ENCODE measurements at places on chromosomes 1 and 21.

DNA sequence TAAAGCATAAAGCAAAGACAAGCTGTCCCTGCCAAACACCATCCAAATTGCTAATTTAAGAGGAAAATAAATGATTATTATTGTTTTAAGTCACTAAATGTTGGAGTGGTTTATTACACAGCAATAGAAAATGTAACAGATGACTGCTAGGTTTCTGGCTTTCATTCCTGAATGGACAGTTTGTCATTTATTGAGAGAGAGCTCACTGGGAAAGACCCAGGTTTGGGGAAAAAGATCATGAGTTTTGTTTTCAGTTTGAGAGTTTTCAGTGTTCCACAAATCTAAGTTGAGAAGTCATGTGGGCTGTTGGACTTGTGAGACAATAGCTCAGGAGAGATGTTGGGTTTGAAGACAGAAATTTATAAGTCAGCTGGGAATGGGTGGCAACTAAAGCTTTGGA lies 5.4 kb downstream of the GPA33 start:
- no peak for DNase-seq

- DNase-seq: no peak
Measured at GRCh38 chr1:193700710-193701355, 514.4 kb upstream of the B3GALT2 start.

- no peak for DNase-seq
Measured at GRCh38 chr1:29329022-29329775, 92.9 kb downstream of the PTPRU start.

- DNase-seq: no peak
Measured at GRCh38 chr1:61692155-61692800, 32.7 kb downstream of the TM2D1 start.

- no peak for DNase-seq
Measured at GRCh38 chr1:26215246-26215645, 18.8 kb upstream of the CEP85 start.

DNA sequence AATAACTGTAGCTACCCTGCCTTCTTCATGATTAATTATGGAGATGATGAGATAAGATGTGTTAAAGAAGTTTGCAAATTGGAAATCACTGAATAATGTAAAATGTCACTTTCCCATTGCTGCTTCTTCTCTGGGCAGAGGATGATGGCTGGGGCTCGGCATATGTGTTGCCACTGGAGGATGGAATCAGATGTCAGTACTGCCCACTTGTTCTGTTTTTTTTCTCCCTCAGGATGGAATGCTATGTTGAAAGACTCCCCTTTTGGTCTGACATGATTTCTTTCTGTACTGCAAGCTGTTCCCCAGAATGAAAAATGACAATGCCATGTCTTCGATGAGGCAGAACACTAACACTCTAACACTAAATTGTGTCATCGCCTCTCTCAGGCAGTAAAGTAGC lies 373.9 kb upstream of the SPAG17 start:
- DNase-seq: no peak

GRCh38 chr1:53408755-53409129 lies 50.5 kb upstream of the DMRTB1 start:
- DNase-seq: no peak

GRCh38 chr1:79726321-79726720 lies 719.8 kb upstream of the ADGRL4 start:
- DNase-seq: no peak

DNA sequence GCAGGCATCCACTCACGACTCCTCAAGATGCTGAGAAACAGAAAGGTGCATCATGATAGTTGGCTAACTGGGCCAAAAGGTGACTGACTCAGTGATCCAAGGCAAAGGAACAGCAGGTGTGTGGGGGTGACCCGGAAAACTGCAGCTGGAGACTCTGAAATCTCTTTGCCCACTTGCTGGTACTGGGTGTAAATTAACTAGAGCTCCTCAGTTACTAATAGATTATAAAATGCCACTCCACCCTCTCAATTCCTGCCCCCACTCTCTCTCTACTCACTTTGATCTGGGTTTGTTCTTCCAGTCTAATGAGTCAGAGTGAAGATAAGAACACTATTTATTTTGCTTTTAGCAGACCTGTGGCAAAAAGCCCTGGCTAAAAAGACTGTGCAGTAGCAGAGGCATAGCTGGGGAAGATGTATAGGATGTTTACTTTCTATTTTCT lies 7.2 kb upstream of the PIGC start:
- no peak for DNase-seq

- no peak for DNase-seq
Measured at GRCh38 chr1:45317166-45317565, 9.5 kb upstream of the HPDL start.

DNA sequence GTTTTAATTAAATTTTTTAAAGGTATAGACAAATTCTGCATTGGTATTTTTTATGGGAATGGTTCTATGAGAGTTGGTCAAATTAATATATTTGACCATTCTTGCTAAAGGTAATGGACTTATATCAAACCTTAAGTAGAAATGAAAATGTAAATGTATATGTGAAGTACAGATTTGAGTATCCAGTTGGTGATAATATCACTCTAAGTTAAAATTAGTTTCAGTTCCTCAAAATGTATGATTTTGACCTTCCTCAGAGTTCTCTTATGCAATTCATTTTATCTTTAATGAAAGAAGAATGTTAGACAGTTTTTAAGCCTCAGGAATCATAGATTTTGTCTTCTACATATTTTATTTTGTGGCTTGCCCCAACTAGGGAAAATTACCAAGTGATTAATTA lies 1291.5 kb upstream of the B3GALT2 start:
- DNase-seq: no peak

- peak; percentile 50 for DNase-seq
Measured at GRCh38 chr1:151534662-151535278, 5.3 kb upstream of the TUFT1 start.

DNA sequence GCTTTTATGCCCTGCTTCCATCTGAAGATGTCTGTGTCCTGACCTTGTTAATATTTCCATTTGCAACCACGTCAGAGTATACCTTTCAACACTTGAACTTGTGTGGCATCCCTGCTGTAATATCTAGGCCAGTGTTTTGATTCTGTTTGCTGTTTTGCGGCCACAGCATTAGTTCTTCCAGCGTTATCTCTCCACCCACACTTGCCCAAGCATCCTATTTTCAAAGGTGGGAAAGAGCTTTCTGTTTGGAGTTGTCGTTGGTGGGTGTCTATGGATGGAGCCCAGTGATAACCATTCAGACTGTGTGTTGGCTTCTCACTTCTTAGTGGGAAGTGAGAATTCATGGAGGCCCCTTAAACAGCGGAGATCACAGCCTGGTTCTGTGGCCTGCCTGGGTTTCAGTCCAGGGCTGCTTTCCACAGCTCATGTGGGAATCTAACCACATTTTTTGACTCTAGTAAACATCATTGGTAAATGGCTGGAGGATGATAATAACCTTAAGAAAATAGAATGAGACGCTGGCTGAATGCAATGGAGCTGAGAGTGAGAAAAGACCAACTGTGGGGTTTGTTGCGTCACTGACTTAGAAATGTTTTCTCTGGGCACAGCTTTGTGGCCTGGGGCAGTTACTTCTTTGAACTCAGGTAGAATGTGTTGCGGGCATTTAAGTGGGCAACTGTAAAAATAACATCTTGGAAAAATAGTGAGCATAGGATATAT lies 7.6 kb downstream of the TENT5C start:
- no peak for DNase-seq

GRCh38 chr21:19326531-19327319 lies 923.1 kb upstream of the TMPRSS15 start:
- DNase-seq: no peak

GRCh38 chr1:208271236-208271635 lies 27.1 kb upstream of the PLXNA2 start:
- no peak for DNase-seq

GRCh38 chr1:7621334-7622219 lies 149.5 kb upstream of the VAMP3 start:
- no peak for DNase-seq

- no peak for DNase-seq
Measured at GRCh38 chr21:35952651-35953340, 107.5 kb downstream of the SETD4 start.

DNA sequence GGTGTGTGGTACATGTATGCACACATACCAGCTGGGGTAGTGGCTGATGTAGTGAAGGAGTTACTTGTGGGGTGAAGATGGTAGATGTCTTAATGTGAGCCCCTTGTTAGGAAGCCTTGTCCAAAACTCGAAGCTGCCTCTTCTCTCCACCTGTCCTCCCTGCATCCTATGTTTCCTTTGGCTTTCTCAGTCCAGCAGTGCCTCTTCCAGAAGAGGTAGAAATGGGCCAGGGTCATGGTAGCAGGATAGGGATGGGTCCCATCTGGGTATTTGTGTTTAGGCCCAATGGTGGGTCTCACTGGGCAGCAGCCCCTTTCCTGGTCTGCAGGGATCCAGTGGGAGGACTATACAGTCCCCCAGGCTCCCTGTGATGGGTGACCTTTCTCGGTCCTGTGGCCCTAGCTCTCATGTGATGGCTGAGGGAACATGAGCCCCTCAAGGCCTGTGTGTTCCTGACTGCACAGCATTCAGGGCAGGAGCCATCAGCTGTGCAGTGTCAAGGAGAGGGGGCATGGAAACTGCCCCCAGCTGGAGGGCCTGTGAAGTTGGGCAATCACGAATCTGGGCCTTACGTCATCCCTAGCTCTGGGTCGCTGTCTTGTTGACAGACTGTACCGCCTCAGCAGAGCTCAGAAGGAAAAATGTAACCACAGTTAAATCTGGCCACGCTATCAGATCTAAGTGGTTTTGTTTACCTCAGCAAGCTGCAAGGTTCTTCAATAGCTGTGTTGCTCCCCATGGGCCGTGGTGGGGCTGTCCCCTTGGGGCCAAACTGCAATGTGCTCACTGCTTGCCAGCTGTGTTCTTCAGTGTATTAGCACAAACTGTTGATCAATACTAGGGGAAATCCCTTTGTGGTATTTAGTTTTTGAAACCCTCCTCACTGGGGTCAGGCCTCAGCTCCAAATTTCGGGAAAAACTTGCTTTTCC lies 82.7 kb downstream of the NOS1AP start:
- DNase-seq: no peak
